ENCODE measurements at places on chromosomes 11 and 22. TPM values are rescaled to one million over a fixed set of nuclear protein-coding genes. Genes with fewer than 3 reads are reported as not detected.

DNA sequence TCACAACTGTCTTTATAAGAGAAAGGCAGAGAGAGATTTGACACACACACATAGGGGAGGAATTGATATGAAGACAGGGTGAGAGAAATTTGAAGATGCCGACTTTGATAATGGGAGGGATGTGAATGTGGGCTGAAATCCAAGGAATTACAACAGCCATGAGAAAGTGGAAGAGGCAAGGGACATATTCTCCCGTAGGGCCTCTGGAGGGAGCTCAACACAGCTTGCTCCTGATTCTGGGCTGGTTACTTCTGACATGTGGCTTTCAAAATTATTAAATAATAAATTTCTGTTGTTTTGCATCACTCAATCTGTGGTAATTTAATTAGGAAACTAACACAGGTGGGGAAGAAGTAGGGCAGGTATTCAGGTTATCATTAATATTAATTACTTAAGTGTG is 282.9 kb downstream of the LUZP2 start:
- no peak for DNase-seq

DNA sequence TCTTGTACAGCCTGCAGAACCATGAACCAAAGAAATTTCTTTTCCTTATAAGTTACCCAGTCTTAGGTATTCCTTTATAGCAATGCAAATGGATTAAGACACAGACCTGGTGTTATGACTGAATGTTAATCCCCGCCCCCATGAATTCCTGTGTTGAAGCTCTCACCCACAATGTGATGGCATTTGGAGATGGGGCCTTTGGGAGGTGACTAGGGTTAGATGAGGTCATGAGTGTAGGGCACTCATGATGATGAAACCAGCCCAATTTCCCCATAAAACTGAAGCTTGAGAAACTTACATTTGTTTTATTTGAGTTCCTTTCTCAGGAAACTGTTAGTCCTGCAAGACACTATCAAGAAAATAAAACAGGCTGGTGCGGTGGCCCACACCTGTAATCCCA is 115.8 kb upstream of the THY1 start:
- no peak for DNase-seq

- no peak for DNase-seq
Measured at GRCh38 chr22:19016081-19016766, 80.1 kb upstream of the PRODH start.

DNA sequence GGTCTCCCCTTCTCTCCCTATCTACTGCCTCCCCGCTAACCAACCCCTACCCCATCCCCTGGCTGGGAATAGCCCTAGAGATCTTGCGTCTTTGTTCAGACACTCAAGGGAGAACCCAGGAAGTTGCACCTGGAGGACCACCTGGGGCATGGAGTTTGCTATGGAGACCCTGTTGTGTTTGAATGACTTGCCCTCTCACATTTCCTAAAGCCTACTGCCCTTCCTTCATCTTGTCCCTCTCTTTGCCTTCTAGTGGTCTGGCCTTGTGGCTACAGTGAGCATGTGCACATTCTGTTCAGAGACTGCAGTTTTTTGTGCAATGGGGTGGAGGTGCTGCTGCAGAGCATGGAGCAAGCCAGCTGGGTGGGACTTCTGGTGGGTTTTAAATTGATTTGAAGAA is 42.5 kb downstream of the ZNRF3 start:
- no peak for DNase-seq

- no peak for DNase-seq
Measured at GRCh38 chr22:22103078-22103875, 120.7 kb upstream of the TOP3B start.

OR51E2 gene
- total RNA-seq = not detected

KCNJ4 gene
- total RNA-seq = not detected

SIRT3 gene
- total RNA-seq = 16.3 TPM

ARHGAP32 gene
- total RNA-seq = 1.3 TPM
